Cerebellum (tissue), 4 donors: ENCODE measurements at places on chromosomes 3 and 15. TPM values are rescaled to one million over a fixed set of nuclear protein-coding genes. Genes with fewer than 3 reads are reported as not detected.

Gene ST8SIA2
- 54.4 TPM for total RNA-seq

Gene SLC28A2
- total RNA-seq = not detected

Gene NR1D2
- 24.0 TPM for total RNA-seq

Gene NGRN
- 121 TPM for total RNA-seq

Gene ZIC4
- total RNA-seq = 122 TPM

Gene APPL1
- total RNA-seq = 83.1 TPM
